ENCODE measurements at places on chromosomes 5 and 9.

DNA sequence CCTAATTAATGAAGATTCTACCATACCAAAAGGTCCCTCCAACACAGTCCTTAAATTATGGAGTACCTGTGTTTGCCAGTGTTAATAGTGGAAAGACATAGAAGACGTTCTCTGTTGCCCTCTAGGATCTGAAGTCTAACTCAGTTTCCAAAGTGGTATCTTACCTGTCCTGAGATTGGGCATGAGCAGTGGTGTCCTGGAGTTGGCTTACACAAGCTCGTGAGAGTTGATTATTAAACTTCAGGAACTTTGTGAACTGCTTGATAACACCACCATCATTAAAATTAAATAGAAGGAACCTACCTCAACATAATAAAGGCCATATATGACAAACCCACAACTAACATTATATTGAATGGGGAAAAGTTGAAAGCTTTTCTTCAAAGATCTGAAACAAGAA, 60.9 kb upstream of the SMARCA2 start:
- DNase-seq = no peak

GRCh38 chr5:160169326-160169725, 50.1 kb upstream of the PWWP2A start:
- no peak for DNase-seq

GRCh38 chr9:77954013-77954665, 77.5 kb downstream of the GNAQ start:
- no peak for DNase-seq

DNA sequence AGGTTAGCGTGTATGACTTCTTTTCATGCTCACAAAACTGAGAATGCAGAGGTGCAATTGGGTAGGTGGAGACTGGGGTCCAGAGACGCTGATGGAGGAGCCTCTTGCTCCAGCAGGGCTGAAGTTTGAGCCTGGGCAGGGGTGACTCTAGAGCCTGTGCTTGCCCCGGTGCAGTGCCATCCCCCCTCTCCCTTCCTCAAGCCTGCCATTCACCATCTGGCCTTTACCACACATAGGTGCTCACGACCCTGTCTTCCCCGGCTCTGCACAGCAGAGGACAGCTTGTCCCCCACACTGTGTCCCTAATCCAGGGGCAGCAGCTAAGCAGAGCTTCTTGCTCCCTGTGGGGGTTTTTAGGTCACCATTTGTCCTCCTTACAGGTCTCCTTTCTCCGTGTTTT, 86.5 kb downstream of the DAP start:
- DNase-seq = no peak

DNA sequence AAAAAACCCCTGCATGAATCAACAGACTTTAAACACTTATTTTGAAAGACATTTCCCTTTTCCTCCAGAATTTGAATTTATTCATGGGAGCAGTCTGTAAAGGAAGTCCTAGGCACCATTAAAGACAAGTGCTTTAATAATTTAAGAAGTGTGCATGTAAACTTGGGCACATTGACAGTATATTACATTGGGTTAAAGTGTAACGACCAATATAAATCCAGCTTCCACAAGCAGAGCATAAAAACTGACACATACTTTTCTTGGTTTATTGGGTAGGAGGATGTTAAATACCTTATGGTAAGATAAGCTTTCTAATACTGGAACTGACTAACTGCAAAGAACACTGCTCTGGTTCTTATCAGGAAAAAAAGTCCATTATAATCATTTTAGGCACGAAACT, 1.2 kb upstream of the ENTREP1 start:
- DNase-seq = no peak

DNA sequence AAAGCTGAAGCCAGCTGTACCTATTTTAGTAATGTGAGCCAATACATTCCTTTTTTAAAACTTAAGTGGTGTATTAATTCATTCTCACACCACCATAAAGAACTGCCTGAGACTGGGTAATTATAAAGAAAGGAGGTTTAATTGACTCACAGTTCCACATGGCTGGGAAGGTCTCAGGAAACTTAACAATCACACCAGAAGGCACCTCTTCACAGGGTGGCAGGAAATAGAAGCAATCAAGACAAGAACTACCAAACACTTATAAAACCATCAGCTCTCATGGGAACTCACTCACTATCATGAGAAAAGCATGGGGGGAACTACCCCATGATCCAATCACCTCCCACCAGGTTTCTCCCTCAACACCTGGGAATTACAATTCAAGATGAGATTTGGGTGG, 21.0 kb downstream of the ESM1 start:
- DNase-seq = no peak

GRCh38 chr5:172243302-172243701, 40.3 kb downstream of the UBTD2 start:
- DNase-seq = no peak

GRCh38 chr5:96961053-96961452, 25.2 kb downstream of the LNPEP start:
- no peak for DNase-seq

GRCh38 chr5:110768138-110768860, 29.5 kb downstream of the SLC25A46 start:
- DNase-seq = no peak

DNA sequence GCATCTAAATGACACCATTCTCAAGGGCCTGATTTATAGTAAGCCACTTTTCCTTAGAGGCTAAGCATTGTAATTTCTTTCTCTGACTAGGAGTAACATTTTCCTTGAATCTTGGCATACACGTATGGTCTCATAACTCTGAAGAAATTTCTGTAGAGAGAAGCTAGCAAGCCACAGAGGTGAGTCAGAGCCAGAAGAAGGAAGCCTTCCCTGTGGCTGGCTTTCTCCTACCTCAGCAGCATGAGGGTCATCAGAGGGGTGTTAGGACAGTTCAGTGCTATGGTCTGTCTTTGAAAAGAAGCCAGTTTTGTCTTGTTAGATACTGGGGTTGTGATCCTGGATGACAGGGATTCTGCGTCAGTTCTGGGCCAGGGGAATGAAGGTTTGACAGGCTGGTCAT, 3.2 kb downstream of the SNX30 start:
- no peak for DNase-seq

DNA sequence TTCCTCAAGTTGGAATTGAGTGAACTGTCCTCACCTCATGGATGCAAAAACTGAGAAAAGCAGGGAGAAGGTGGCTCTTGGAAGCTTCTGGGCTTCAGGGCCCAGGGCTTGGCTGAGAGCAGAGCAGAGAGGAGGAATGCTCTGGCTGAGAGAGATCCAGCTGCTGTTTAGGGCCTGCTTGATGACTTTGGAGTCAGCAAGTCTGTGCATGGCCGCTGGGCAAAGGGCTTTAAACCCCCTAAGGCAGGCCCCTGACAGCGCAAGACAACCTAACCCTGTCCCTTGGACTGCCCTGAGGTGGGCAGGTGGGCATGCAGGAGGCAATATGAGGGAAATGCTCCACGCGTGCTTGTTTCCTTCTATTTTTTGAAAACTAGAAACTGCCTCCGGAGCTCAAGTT, 8.6 kb downstream of the STC2 start:
- no peak for DNase-seq

GRCh38 chr5:8912106-8912505, 633.8 kb downstream of the SEMA5A start:
- DNase-seq = no peak

DNA sequence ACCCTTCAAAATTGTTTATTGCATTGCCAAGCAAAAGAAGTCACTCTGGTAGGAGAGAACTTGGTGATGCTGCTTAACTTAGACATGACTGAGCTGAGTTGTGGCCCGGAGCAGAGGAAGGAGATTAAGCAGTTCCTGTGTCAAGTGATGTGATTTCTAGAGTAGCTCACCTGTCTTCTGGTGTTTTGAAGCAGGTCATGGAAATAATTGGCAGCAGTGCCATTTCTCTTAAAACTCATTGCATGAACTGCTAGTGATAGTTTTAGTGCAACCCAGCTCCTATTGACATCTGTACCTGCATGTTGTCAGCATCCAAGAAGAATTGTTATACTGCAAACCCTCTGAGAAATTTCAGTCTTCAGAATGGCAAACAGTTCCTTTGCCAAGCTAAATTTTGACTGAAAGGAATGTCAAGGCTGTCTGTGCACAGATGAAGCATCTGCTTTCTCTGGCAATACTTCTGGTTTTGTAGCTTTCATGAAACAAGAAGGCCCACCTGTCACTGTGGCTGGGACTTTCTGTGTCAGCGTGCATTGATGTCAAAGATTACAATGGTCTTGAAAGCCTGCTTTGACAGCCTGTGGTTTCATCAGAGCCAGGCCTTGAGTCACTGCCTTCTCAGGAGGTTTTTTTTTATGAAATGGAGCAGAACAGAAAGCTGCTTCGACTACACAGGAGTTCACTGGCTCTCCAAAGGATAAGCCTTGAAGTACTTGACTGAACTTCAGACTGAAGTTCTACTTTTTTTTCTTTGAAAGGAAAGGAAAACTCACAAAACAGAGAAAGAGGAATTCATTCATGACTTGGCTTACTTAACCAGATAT, 90.6 kb downstream of the RALGPS1 start:
- no peak for DNase-seq

GRCh38 chr5:68433526-68433922, 218.0 kb downstream of the PIK3R1 start:
- DNase-seq = no peak

DNA sequence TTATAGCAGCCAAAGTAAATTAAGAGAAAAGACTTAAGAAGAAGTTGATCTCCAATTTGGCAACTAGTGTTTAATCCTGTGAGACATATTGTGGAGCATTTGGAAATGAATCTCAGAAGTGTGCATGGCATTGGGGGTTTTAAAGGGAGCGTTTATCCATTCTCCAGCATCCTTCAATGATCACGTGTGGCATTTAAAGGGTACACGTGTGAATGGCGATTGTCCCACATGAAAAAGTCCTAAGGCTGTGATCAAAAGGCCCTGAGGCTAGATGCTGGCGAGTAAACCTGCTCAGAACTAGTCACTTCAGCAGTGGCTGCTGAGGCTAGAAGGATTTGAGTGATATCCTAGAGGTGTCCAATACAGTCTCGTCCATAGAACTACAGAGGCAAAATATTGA, 315.6 kb upstream of the CDH9 start:
- DNase-seq = no peak

- DNase-seq = no peak
These were observed 32.2 kb upstream of the MCTP1 start for GRCh38 chr5:95317085-95317484.

DNA sequence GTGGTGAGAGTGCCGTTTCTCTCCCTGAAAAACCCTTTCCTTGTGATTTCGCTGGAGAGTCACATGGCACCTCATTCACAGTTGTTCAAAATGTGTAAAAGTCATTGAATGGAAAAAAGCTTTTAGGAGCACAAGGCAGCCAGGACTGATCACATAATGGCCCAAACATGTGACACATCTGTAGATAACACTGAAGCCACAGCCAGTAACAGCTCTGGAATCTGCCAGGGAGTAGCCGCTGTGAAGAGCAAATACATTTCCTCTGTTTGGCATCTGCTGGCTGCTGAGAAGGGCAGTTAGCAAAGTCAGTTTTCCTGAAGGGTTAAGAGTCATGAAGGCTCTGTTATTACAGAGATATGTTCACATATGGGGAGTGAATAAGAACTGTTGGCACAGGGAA, 271.8 kb downstream of the NNT start:
- DNase-seq = no peak

DNA sequence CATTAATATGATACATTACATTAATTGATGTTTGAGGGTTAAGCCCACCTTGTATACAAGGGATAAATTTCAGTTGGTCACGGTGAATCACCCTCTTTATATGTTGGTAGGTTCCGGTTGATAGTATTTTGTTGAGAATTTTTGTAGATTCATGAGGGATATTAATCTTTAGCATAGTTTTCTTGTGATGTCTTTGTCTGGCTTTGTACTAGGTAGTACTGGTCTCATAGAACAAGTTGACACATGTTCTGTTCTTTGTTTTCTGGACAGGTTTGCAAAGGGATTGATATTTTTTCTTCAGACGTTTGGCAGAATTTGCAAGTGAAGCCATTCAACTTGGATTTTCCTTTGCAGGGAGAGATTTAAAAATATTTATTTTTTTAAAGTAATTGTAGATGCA, 49.1 kb upstream of the CLK4 start:
- no peak for DNase-seq

DNA sequence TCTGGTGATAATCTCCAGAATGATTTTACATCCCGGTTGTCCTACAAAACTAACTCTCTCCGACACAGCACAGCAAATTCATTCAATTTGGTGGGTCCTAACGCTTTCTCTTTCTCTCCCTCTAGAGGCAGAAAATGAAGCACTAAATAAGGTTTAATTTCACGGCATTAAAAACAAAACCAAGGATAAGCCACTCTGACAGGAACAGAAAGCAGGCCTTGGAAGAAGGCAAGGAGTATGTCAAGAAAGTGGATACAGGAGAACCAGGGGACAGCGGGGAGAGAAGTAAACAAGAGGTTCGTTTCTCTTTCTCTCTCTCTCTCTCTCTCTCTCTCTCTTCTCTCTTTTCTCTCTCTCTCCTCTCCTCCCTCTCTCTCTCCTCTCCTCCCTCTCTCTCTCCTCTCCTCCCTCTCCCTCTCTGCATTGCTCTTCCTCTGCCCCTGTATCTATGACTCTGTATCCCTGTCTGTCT, 49.8 kb downstream of the EBF1 start:
- DNase-seq = no peak

- no peak for DNase-seq
These were observed 163.1 kb downstream of the LRRC70 start for GRCh38 chr5:62741761-62742160.

DNA sequence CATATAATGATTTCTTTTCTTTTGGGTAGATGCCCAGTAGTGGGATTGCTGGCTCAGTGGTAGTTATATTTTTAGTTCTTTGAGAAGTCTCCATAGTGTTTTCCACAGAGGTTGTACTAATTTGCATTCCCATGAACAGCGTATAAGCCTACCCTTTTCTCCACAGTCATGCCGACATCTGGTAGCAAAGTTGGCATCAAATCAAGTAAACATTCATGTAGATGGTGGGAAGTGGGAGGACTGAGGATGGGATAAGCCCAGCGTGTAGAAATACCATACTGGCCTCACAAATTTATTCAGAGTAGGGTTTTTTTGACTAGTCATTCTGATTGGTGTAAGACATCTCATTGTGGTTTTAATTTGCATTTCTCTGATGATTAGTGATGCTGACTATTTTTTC, 115.4 kb downstream of the EGFLAM start:
- no peak for DNase-seq

DNA sequence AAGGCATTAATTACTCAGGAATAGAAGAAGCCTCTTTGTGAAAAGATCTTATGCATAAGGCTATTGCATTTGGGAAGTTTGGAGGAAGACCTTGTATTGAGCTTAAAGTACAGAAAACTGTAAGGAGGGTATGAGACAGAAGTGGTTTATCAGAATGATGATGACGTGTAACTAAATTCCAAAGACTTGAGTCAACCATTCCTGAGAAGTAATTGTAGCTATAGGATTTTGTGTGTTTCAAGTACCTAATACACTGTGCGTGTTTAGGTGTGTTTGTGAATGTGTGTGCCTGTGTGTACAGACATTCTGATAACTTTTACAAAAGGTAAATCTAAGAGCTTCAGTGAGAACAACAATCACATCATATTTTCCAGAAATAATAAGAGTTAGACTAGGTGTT, 46.5 kb upstream of the IRX2 start:
- no peak for DNase-seq

GRCh38 chr5:6995115-6995514, 281.9 kb downstream of the TENT4A start:
- DNase-seq = no peak

- no peak for DNase-seq
These were observed 22.7 kb upstream of the WDR38 start for GRCh38 chr9:124830593-124830992.

GRCh38 chr5:126746290-126746689, 30.6 kb upstream of the LMNB1 start:
- DNase-seq = no peak

GRCh38 chr9:94821098-94821887, 94.8 kb downstream of the AOPEP start:
- DNase-seq = no peak

Measured in cerebellar nuclear complex (tissue), 1 donor.